ENCODE measurements at places on chromosomes 16 and 17.

GRCh38 chr17:12035673-12036072 lies 15.0 kb downstream of the MAP2K4 start:
- DNase-seq = no peak

DNA sequence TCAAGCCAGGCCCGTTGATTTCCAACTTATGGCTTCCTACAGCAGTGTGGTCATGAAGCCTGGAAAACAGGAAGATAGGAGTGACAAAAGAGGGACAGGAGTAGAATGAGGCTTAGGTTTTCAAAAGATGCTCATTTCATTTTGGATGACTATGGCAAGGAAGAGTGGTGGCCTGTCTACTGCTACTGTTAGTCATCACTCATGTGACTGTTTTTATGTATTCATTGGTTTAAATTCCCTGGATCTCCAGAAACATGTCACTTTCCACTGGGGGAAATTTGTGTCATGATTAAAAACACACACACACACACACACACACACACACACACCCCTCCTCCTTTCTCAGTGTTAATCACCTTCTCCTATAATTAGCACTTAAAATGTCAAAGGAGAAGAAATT lies 1.1 kb upstream of the CYLD start:
- no peak for DNase-seq

- DNase-seq = no peak
Measured at GRCh38 chr16:17342031-17342430, 128.7 kb downstream of the XYLT1 start.

DNA sequence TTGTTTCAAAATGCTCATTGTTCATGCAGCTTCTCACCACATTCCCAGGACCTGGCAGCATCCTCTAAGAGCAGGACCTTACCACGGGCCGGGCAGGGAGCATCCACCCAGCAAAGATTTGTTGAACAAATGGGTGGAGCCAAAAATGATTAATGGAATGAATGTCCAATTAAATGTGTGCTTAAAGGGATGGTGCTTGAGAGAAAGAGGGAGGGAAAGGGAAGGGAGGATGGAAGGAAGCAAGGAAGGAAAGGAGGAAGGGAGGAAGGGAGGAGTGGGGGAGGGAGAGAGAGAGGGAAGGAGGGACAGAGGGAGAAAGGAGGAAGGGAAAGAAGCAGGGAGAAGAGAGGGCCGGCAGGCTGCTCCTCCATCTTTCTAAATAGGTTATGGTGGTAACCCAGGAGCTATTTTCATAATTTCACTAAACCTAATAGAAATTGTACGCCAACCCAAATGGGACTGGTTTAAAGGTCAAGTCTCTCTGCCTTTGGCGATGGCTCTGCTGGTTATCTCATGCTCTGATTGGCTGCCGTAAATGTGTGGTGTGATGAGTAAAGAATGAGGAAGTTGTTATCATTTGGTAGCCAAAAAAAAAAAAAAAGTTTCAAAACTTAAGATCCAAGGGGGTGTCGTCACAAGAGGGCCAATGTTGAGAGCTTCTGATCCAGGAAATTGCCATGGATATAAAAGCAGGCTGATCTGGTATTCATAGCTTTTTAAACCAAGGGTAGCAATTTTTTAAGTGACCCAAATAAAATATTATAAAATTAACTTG lies 126.7 kb upstream of the FOXF1 start:
- DNase-seq = no peak

DNA sequence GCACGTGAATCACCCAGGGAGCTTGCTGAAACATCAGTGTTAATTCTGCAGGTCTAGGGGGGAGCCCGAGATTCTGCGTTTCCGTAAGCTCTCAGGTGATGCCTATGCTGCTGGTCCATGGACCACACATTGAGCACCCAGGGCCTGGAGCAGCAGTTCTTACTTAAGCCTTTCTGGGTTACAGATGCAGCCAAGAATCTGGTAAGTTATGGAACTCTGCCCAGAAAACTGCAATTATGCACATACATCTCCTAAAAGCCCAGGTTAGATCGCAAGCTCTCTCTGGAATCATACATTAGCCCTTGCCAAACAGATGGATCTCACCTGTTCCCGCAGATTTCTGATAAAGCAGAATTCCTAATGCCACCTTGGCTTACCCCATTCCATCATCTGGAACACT lies 265.9 kb upstream of the SALL1 start:
- DNase-seq = no peak

DNA sequence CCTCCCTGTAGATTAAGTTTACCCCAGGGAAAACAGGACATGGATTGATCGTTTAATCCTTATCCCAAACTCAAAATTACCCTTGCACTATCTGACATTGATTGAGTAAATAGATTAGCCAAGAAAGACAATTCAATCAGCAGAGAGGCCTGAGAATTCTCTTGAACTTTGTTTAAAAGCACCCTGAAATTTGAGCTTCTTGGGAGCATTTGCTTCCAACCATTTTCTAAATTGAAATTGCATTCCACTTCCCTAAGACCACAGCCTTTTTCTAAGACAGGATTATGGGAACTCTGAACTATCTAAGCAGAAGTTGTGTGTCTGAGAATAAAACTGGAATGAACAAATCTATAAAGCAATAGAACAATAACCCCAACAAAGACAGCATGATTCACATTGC lies 76.6 kb upstream of the TNRC6A start:
- DNase-seq = no peak

- no peak for DNase-seq
Measured at GRCh38 chr17:57370037-57370581, 113.8 kb downstream of the MSI2 start.

- DNase-seq = no peak
Measured at GRCh38 chr16:27463741-27464591, 62.0 kb downstream of the IL21R start.

DNA sequence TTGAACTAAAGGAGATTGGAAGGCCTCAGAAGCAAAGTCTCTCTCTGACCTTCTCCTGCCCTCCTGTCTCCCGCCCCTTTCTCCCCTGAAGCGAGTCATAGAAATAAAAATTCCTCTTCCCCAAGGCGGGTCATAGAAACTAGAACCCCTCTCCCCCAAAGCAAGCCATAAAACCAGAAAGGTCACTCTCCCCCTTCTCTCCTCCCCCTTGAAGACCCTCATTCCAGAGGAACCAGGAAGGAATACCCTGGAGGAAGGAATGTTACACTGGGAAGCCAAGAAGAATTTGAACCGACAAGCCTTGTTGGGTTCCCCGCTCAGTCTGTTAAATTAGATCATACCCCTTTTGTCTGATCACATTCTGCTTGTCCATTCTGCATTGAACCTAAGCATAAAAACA lies 2.7 kb upstream of the GJC1 start:
- no peak for DNase-seq

GRCh38 chr16:10107081-10107480 lies 75.1 kb downstream of the GRIN2A start:
- no peak for DNase-seq

DNA sequence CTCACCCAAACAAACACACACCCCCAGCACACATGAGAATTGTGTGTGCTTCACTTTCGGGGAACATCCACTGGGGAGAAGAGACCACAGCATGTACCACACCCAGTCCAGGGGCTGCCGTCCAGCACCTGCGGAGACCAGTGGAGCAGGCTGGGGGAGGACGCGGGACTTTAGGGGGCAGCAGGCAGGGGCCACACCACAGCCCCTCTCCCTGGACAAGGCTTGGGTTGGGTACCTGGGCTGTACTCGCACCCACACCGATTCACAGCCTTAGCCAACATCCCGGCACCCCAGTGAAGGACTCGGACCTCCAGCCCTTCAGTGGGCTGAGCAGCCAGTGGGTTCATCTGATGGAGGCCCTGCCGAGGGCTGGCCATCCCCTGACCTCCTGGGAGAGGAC lies 63.3 kb downstream of the RBFOX3 start:
- DNase-seq = no peak

DNA sequence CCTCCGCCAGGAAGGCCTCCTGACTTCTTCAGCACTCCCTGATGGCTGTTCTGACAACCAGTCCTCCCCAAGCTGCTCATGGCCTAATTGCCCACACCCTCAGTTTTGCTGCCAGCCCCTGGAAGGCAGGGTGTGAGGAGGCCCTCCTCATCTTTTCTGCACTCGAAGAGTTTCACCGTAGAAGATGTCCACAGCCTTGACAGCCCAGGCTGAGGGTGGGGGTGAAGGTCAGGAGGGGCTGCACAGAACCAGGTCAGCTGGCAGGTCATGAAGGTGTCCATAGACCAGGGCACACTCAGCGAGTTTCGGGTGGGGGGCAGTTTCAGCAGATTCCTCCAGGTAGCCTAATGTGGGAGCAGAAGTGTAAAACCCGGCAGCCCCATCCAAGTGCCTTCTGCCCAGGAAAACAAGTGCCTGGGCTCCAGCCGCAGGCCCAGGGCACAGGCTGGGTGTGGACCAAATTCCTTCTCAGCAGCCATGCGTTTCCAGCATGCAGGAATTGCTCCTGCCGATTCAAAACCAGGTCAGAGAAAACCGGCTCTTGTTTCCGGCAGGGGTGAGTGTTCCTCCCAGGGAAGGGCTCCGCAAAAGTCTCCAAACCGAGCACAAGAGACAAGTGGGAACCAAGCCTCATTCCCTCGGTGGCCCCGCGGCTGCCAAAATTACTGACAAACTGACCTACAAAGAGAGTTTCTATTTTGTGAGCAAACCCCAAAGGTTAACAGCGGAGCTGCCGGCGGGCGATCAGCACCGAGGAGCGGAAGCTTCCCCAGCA lies 228.8 kb downstream of the C16orf78 start:
- no peak for DNase-seq

- DNase-seq = peak; percentile 43
Measured at GRCh38 chr17:58172369-58173071, 5.7 kb downstream of the OR4D2 start.

GRCh38 chr16:24986512-24987303 lies 28.5 kb downstream of the ARHGAP17 start:
- no peak for DNase-seq

GRCh38 chr17:19487024-19487600 lies 46.5 kb upstream of the SLC47A1 start:
- no peak for DNase-seq

- peak; percentile 55 for DNase-seq
Measured at GRCh38 chr16:29700253-29700987, 21.4 kb downstream of the QPRT start.

- no peak for DNase-seq
Measured at GRCh38 chr16:69324013-69324531, 6.3 kb downstream of the PDF start.

DNA sequence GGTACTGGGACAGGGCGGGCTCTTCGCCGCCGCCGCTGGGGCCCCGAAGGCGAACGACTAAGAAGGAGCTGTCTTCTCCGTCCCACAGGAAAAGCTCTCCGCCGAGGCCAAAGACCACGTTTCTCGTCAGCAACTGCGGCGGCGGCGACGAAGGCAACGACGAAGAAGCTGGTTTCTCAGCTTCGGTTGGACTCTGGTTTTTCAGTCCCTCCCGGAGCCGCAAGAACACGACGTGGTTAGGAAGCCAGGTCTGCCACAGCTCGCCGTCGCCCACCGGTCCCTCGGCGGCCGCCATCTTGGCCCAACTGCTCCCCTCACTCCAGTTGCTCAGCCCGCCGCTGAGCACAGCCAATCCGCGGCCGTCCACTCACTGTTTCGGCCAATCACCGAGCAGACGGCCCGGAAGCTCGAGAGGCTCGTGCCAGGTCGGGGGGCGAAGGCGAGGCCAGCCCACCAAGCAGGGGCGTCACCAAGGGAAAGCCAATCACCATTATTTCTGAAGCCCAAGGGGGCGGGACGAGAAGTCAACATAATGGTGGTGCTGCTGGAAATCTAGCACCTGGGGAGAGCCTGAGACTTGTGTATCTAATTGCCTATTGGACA lies at the start of gene NUP88:
Gene NUP88 (minus strand): TSS at position 307 of the 603 bp plus-strand sequence. CDS start 12 bp downstream, at position 295.
- DNase-seq = peak; percentile 98

- no peak for DNase-seq
Measured at GRCh38 chr16:81627729-81628244, 151.3 kb upstream of the PLCG2 start.

- DNase-seq = peak; percentile 35
Measured at GRCh38 chr17:82495844-82496528, 23.5 kb upstream of the FOXK2 start.

DNA sequence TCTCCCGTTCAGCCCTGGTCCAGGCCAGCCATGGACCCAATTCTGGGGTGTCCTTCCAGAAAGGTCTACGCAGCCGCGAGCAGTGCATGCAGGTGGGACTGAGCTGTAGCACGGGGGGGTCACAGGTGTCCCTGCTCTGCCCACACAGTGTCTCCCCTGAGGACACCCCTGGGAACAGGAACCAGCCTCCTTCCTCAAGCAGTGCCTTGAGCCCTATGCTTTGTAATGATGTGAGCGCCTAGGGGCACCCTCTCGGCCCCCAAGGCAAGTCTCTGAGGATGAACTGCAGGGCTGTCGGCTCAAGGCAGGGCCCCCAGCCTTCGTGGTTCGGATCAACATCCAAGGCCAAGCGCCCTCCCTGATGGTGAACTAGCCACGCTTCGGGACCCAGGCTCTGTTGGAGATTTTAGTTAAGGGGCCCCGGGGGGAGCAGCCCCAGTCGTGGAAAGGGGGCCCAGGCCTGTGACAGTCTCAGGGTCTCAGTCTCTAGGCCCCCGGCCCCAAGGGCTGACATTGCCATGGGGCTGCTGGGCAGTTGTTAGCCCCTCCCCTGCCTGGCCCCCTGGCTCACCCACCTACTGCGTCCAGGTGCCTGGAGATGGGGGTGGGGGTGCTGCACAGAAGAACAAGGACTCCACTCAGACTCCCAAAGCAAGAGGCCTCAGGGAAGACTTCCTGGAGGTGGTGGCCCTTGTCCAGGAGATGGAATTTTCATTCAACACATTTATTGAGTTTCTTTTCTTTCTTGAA lies 2.3 kb downstream of the IL17C start:
- DNase-seq = no peak

DNA sequence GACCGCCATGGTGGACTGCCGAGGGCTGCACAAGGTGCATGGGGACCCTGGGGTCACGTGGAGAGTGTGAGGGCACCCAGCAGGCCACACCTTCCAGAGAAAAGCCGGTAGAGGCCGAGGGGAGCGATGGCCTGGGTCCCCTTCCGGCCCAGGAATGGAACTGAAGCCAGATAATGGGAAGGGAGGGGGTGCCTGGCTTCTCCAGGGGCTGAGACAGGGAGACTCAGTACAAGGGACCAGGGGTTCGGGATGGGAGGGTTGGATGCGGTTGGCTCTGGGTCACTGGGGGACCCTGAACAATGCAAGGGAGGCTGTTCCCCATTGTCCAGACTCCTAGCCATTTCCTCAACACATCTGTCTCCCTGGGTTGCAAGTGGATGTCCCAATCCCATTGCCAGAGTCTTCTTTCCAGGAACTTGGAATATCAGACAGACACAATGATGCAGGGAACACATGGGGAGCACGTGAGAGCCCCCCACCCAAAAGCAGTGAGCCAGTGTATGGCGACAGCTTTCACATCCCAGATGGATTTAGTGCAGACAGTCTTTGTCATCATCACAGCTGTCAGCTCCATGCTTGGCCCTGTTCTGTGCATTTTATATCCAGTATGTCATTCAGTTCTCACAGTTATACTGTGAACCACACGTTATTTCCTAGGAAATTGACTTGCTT lies 23.6 kb upstream of the DNAI2 start:
- DNase-seq = no peak

DNA sequence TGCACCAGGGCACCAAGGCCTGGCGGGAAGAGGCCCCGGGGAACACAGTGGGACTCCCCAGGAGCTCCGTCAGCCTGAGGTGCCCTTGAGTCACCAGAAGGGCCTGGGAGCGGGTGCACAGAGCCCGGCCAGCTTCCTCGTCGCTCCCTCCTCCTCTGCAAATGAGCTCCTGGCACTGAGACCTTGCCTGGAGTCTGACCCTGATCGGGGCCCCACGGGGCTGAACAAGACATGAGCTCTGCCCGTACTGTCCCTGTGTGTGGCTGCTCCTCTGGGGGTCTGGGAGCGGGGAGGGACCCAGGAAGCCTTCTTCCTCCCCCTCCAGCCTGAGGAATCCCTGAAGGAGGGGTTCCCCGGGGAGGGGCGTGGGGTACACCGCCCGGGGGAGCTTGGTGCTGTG lies 36.4 kb upstream of the SSTR5 start:
- no peak for DNase-seq
